ENCODE measurements at places on chromosomes 1 and 21.

DNA sequence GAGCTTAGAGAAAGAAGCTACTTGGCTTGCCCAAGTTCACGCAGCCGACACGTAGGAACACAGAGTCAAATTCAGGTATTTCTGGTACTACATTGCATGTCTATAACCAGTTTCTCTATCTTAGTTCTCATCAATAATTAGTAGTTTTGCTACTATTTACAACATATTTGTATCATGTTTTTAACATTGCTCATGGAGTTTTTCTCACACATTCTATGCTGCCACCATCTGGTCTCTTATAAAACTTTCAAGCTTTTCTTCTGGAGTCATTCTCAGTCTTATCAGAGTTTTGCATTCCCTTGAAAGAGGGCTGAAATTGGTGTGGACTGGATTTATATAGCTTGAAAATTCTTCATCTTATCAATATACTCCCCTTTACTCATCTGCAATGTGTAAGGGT, 118.8 kb upstream of the PALMD start:
- no peak for DNase-seq

DNA sequence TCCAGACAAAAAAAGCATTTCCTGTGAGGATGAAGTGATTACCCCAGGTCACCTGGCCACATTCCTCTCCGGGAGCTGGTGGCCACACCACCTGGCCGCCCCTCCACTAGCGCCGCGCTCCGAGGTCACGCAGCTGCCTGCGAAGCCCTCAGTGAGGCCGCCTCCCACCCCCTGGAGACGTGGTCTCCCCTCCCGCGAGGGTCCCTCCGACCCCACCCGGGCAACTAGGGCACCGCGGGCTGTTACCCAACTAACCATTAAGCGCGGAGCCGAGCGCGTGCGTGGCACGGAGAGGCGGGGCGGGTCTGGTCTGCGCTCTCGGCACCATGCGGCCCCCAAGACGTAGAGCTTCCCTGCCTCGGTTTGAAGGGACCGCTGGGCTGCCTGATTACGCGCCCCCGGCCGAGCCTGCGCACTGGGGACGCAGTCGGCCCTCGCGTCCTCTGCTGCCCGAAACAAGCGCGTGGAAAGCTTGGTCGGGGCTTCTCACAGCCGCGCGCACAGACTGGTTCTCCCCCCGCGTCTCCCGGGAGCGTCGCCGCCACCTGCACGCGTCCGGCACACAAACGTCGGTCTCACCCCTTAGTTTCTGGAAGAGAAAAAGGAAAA, 106.5 kb downstream of the SLC16A1 start:
- DNase-seq: peak; percentile 24

DNA sequence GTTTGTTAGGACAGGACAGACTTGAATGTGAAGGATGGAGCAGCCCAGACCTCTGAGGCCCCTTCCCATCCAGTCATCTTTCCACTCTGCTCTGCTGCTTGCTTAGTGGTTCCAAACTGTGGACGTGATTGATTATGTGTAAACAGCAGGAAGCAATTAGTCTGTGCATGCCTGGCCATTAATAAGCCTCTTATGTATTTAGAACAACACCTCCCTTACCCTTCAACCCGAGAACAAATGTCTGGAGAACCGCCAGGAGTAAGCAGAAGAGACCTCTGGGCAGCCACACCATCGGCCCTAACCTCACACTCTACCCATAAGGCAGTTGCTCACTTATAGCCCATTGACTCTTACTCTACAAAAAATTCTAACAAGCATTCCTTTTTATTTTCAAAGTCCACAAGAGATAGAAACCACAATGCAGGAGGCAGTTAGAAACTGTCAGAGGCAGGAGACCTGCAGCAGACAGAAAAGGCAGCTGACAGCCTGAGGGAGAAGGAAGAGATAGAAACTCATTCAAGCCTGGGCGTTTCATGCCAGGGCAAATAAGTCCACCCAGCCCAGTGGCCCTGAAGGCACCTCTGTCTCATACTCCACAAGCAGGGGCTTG, 5.8 kb upstream of the EPHA8 start:
- DNase-seq: no peak

- DNase-seq: no peak
Observed at GRCh38 chr1:64065571-64065970, 137.9 kb upstream of the UBE2U start.
